ENCODE measurements at places on chromosomes 11 and 22.

DNA sequence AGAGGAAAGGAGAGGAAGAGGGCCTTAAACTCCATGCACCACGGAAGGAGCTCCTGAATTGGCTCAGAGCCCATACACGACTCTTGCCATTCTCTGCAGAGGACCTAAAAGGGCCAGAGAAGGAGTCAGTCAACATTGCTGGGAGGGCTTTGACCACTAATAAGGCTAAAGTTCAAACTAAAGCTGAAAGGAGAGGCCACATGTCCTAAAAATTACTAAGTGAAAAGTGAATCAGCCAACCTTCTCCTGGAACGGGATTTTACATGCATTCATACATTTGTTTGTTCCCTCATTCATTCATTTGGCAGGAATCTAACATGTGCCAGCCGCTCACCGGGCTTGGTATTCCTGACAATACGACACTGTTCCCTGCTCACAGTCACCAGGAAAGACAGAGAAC, 10.5 kb downstream of the CLMP start:
- H3K27ac ChIP-seq, result no peak overlapping the region
- peaks cover 51% of the 10 kb centered on the region for H3K27me3 ChIP-seq

GRCh38 chr11:65251476-65251875, 10.3 kb upstream of the POLA2 start:
- H3K4me1 ChIP-seq, result peaks cover 5% of the 10 kb centered on the region
- H3K4me3 ChIP-seq, result no peak overlapping the region
- peaks cover 13% of the 10 kb centered on the region for H3K27me3 ChIP-seq
- no peaks in the 10 kb centered on the region for H3K36me3 ChIP-seq
- DNase-seq, result no peak

DNA sequence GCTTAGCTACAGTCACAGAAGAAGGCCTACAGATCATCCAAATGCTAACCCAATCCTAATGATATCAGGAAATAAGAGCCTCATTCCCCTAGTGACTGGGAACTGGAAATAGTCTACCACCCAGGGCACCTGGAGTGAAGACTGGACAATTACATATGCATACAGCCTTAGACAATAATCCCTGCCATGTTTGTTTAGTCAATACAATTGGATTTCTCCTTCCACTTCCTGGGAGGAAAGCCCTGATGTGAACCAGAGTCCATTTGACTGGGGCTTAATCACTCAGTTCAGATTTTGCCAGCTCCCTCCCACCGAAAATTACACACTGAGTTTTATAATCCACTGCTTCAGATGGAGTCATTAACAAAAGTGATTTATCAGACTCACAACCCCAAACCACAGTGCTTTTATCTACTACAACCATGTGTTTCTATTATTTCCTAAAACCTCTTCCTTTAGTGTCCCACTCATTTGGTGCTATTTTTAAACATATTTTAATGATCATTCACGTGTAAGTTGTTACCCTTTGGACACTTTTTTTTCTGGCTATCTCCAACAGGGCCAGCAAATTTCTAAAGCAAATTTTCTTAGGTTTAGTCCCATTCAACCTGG, 29.9 kb downstream of the CWF19L2 start:
- no peak overlapping the region for H3K4me3 ChIP-seq
- H3K27me3 ChIP-seq, result no peaks in the 10 kb centered on the region
- peaks cover 6% of the 10 kb centered on the region for H3K4me1 ChIP-seq
- no peak for DNase-seq
- H3K27ac ChIP-seq, result no peak overlapping the region

- no peaks in the 10 kb centered on the region for H3K27me3 ChIP-seq
Observed at GRCh38 chr22:28829358-28830181, 29.2 kb upstream of the XBP1 start.

GRCh38 chr11:112852143-112852866, 108.9 kb upstream of the NCAM1 start:
- H3K27me3 ChIP-seq, result peaks cover 9% of the 10 kb centered on the region
- H3K27ac ChIP-seq, result no peak overlapping the region

GRCh38 chr11:65899356-65900124, 648 bp downstream of the FOSL1 start:
- H3K27ac ChIP-seq, result peak overlapping the region; percentile 58
- H3K4me1 ChIP-seq, result peaks cover 26% of the 10 kb centered on the region
- peaks cover 8% of the 10 kb centered on the region for H3K27me3 ChIP-seq

- H3K27me3 ChIP-seq, result peaks cover 3% of the 10 kb centered on the region
- H3K36me3 ChIP-seq, result peaks cover 7% of the 10 kb centered on the region
- DNase-seq, result no peak
- no peak overlapping the region for H3K4me3 ChIP-seq
- peaks cover 30% of the 10 kb centered on the region for H3K4me1 ChIP-seq
Observed at GRCh38 chr11:73591743-73592142, 6.2 kb downstream of the FAM168A start.

GRCh38 chr11:67117672-67118180, 1.3 kb upstream of the KDM2A start:
- H3K27me3 ChIP-seq, result peaks cover 12% of the 10 kb centered on the region
- peaks cover 18% of the 10 kb centered on the region for H3K36me3 ChIP-seq
- peak overlapping the region; percentile 76 for H3K4me3 ChIP-seq
- peak overlapping the region; percentile 76 for H3K27ac ChIP-seq
- no peak for DNase-seq
- peaks cover 14% of the 10 kb centered on the region for H3K4me1 ChIP-seq

DNA sequence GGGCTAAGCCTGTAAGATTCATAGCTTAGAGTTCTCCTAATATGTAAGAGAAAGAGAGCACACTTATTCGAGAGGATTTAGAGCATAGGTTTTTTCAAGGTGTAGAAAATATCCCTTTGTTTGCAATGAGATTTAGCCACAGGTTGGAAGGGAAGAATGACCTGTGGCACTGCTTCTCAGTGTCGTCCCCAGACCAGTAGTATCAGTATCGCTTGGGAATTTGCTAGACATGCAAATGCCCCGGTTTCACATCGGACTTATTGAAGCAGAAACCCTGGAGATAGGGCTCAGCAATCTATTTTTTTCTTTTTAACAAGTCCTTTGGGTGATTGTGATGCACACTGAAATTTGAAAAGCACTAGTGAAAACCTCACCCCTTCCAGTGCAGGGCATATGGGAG, 362.6 kb upstream of the C11orf87 start:
- peaks cover 4% of the 10 kb centered on the region for H3K27me3 ChIP-seq
- H3K4me3 ChIP-seq, result no peak overlapping the region
- DNase-seq, result no peak
- H3K4me1 ChIP-seq, result no peaks in the 10 kb centered on the region
- H3K36me3 ChIP-seq, result no peaks in the 10 kb centered on the region
- H3K27ac ChIP-seq, result no peak overlapping the region

GRCh38 chr22:27466229-27466628, 335.3 kb downstream of the MN1 start:
- no peak for DNase-seq
- H3K36me3 ChIP-seq, result no peaks in the 10 kb centered on the region
- H3K27ac ChIP-seq, result no peak overlapping the region
- H3K4me3 ChIP-seq, result no peak overlapping the region
- H3K4me1 ChIP-seq, result no peaks in the 10 kb centered on the region

DNA sequence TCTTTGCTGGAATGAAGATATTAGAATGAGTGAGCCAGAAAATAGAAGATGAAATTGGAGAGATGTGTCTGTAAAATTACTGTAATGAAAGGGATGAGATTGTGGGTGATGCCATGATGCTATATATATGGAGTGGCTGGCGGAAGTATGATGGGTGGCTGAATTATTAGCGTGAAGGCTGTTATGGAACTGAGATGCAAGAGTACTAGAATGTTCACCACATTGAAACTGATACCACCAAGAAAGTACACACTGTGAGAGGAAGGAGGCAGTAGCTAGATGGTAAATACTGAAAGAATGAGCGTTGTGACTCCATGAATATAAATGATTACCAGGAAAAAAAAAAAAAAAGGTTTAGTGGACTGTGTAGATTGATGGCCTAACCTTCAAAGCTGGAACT, 411.9 kb downstream of the CNTN5 start:
- H3K27me3 ChIP-seq, result no peaks in the 10 kb centered on the region
- no peak overlapping the region for H3K27ac ChIP-seq
- H3K4me1 ChIP-seq, result no peaks in the 10 kb centered on the region
- DNase-seq, result no peak

DNA sequence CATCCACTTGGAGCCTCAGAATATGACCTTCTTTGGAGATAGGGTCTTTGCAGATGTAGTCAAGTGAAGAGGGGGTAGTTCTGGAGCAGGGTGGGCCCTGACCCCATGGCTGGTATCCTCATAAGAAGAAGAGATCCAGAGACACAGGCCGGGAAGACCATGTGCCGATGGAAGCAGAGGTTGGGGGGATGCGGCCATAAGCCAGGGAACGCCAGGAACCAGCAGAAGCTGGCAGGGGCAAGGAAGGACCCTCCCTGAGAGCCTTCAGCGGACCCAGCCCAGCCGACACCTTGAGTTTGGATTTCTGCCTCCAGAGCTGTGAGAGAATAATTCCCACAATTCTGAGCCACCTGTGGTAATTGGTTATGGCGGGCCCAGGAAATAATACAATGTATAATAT, 26.1 kb upstream of the SMIM38 start:
- no peak for DNase-seq
- no peak overlapping the region for H3K27ac ChIP-seq
- H3K4me1 ChIP-seq, result peaks cover 11% of the 10 kb centered on the region
- no peak overlapping the region for H3K4me3 ChIP-seq
- H3K36me3 ChIP-seq, result peaks cover 2% of the 10 kb centered on the region

GRCh38 chr11:62922653-62923431, 1.7 kb upstream of the CHRM1 start:
- H3K36me3 ChIP-seq, result peaks cover 2% of the 10 kb centered on the region
- peaks cover 71% of the 10 kb centered on the region for H3K27me3 ChIP-seq
- DNase-seq, result no peak
- no peak overlapping the region for H3K4me3 ChIP-seq

DNA sequence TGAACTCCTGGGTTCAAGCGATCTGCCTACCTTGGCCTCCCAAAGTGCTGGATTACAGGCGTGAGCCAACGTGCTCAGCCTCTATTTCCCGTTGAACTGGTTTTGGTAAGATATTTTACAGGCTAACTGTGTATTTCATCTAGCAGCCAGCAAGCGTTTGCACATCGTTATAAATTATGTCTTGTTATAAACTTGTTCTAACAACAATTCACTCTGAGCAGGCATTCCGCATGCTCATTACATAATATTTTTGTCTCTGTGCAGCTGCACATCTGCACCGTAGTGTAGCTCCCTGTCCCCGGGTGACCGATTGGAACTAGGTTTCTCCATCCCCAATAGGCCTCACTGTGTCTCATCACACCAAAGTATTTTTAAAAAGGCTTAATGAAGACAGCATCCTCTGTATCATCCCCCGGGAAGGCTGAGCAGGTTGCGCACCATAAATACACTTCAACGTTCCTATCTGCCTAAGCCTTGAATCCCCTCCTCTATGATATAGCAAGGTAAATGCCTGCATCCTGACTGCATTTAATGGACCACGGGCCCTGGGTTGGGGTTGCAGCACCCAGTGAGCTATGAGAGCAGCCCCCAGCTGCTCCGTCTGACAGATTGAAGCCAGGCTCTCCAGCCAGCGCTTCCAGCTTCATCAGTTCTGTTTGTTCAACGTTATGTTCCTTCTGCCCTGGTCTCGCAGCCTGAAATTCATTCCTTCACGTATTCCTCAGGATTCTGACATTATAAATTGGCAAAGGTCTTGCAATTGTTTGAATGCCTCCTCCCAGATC, 47.7 kb downstream of the TST start:
- H3K27me3 ChIP-seq, result peaks cover 8% of the 10 kb centered on the region
- no peaks in the 10 kb centered on the region for H3K4me1 ChIP-seq
- no peak overlapping the region for H3K27ac ChIP-seq
- DNase-seq, result no peak
- H3K36me3 ChIP-seq, result no peaks in the 10 kb centered on the region
- no peak overlapping the region for H3K4me3 ChIP-seq

- DNase-seq, result no peak
- no peak overlapping the region for H3K27ac ChIP-seq
- peaks cover 18% of the 10 kb centered on the region for H3K4me1 ChIP-seq
- no peaks in the 10 kb centered on the region for H3K36me3 ChIP-seq
- H3K4me3 ChIP-seq, result no peak overlapping the region
Observed at GRCh38 chr11:11171854-11172253, 181.2 kb downstream of the CSNK2A3 start.

DNA sequence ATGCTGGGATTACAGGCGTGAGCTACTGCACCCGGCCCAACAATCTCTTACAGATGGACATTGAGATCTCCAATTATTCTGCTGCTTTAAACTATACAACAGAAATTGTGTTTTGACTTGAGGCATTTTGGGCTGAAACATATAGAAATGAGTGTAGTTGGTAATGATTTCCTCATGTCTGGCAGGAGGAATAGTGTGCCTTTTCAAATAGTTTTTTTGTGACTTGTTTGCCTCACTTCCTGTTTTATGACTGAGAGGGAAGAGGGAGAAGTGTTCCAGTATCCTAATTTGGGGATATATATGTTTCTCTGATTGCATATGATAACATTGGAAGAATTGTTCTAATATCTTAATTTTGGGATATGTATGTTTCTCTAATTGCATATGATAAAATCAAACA, 40.2 kb downstream of the EP300 start:
- no peak for DNase-seq
- no peak overlapping the region for H3K27ac ChIP-seq
- H3K4me3 ChIP-seq, result no peak overlapping the region
- no peaks in the 10 kb centered on the region for H3K4me1 ChIP-seq
- peaks cover 43% of the 10 kb centered on the region for H3K36me3 ChIP-seq

DNA sequence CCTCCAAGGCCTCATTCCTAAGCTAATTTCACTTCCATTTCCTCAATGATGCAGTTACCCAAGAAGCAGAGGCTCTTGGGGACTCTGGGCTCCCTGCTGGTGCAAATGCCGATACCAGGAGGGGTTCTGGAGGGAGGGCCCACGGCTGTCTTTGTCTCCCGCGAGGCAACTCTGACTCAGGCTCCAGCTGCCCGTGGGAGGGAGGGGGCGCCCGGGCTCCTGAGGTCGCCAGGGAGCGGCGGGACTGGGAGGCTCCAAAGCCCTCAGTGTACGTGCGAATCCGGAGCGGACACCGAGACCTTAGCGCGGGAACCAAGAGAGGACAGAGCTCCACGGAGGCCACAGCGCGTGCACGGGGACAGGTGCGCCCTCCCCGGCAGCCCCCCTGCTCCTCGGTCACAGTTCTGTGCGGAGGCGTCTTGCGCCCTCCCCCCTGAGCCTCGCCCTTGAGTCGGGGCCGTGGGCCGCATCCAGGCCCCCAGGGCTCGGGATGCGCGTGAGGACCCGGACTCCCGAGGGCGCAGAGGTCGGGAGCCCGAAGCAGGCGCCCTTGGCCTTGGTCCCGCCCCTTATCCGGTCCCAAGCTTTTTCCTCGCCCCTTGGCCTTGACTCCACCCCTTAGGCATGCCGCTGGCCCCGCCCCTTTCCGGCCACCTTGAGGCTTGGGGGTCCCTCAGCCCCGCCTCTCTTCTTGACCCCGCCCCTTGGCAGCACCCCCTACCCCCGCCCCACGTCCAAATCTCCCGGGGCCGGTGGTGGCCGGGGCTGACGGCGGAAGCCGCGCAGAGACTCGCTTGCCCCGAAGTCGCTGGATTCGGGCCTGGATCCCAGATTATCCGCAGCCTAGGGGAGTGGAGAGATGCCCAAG, 4.7 kb upstream of the SHISA8 start:
- peaks cover 31% of the 10 kb centered on the region for H3K27me3 ChIP-seq
- H3K4me3 ChIP-seq, result peak overlapping the region; percentile 69
- no peak for DNase-seq
- no peaks in the 10 kb centered on the region for H3K36me3 ChIP-seq
- H3K4me1 ChIP-seq, result peaks cover 6% of the 10 kb centered on the region
- H3K27ac ChIP-seq, result no peak overlapping the region

- peaks cover 6% of the 10 kb centered on the region for H3K4me1 ChIP-seq
- no peaks in the 10 kb centered on the region for H3K27me3 ChIP-seq
- no peaks in the 10 kb centered on the region for H3K36me3 ChIP-seq
- DNase-seq, result no peak
- no peak overlapping the region for H3K27ac ChIP-seq
- H3K4me3 ChIP-seq, result no peak overlapping the region
Observed at GRCh38 chr11:77095551-77096490, 6.8 kb upstream of the OMP start.
